ENCODE measurements at places on chromosomes 2 and 18. TPM values are rescaled to one million over a fixed set of nuclear protein-coding genes. Genes with fewer than 3 reads are reported as not detected.

The CCDC141 gene
- total RNA-seq: not detected

The CCBE1 gene
- 24.2 TPM for total RNA-seq

The VWA3B gene
- not detected for total RNA-seq

The MAIP1 gene
- total RNA-seq: 16.7 TPM

The ARHGAP25 gene
- 1.8 TPM for total RNA-seq

The CNDP1 gene
- not detected for total RNA-seq

The HOXD13 gene
- total RNA-seq: not detected

The SLC5A7 gene
- total RNA-seq: not detected

The B3GNT7 gene
- 0.09 TPM for total RNA-seq

The CPO gene
- total RNA-seq: not detected

The DYNAP gene
- not detected for total RNA-seq

The POTEJ gene
- total RNA-seq: not detected

The MTHFD2 gene
- 159 TPM for total RNA-seq

The ITM2C gene
- 220 TPM for total RNA-seq

The GREB1 gene
- 0.23 TPM for total RNA-seq

The SRBD1 gene
- total RNA-seq: 5.6 TPM

The INO80C gene
- 1.6 TPM for total RNA-seq

The CD28 gene
- total RNA-seq: not detected

The HTR2B gene
- total RNA-seq: 8.0 TPM

The IL36B gene
- not detected for total RNA-seq

The PSMA8 gene
- total RNA-seq: not detected

The ATF2 gene
- 19.6 TPM for total RNA-seq

The CIDEA gene
- not detected for total RNA-seq

The MDH1B gene
- 0.93 TPM for total RNA-seq

The ADI1 gene
- total RNA-seq: 79.2 TPM

The TLX2 gene
- not detected for total RNA-seq

The CCDC148 gene
- total RNA-seq: 0.23 TPM

The GPN1 gene
- 29.9 TPM for total RNA-seq

The USP34 gene
- total RNA-seq: 53.3 TPM

The CFAP65 gene
- total RNA-seq: not detected

The MARS2 gene
- 3.2 TPM for total RNA-seq

Data from pericardium fibroblast (primary cell).